ENCODE measurements at places on chromosomes 11 and 22.
A peak's percentile ranks its signal among the peaks of the same experiment; 100 is the strongest.

- DNase-seq, result no peak
Observed at GRCh38 chr22:41893591-41894375, 21.1 kb downstream of the SHISA8 start.

DNA sequence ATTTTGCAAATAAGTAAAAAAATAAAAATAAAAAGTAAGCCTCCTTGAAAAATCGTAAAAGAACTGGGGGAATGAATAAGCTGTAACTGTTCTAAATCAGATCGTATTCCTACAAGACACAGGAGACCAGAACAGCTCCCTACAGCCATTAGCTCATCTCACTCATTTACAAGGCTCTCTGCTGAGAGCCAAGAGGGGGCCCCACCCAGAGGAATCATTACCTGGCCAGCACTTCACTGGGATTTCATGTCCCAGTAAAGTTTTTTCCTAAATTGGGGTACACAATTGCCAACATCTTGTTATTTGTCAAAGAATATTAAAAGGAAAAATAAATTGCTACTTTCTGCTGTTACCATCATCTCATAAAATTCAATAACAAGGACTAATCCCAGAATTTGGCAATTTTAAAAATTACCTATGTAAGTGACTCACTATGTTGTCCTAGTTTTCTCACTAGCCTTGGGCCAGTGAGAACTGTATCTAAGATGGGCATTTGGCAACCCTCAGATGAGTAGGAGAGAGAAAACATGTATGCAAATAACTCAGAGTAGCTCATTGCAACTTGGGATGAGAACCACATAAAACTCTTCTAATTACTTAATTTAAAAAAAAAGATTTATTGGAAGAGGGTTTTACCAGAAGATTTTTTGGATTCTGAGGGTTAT is 18.4 kb upstream of the SMTN start:
- no peak for DNase-seq

DNA sequence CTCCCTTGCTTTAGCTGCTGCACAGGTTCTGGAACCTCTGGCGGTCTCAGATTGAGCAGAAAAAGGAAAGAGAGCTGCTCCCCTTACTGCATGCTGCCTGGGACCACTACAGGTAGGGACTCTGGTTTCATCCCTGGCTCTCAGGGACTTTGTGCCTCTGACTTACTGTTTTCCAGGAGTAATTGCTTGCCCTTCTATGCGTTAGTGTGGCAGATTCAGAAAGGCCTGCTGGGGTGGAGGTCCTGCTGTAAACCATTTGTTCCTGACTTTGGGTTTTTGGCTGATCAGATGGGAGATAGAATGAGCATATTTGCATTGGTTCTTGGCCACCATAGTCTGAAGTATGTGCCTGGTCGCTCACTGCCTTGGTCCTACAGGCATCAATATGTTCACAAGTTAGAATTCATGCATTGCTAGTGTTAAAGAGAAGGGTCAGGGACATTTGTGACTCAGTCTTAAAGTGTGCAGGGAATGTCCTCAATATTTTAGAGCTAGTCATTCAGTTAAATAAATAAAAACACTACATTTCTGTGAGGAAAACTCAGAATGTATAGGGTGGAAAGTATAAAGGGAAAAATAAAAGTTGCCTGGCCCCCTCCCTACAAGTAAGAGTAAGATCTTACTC is 78.0 kb downstream of the PISD start:
- no peak for DNase-seq

DNA sequence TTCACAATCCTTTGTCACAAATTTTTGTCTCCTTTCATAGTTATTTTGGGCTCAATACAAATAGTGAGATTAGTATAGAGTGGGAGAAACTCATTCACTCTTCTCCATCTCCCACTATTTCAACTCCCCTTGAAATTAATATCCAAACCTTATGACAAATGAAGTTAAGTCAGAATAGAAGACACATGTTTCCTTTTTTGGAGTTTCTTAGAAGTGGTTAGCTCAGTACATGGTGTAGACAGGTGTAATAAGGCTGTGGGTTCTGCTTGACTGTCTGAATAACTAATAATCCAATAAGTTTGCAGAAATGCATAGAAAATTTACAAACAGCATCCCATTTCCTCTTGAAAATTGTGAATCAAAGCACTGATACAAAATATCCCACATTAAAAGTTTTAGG is 10.8 kb upstream of the HSPA8 start:
- DNase-seq, result peak; percentile 23

DNA sequence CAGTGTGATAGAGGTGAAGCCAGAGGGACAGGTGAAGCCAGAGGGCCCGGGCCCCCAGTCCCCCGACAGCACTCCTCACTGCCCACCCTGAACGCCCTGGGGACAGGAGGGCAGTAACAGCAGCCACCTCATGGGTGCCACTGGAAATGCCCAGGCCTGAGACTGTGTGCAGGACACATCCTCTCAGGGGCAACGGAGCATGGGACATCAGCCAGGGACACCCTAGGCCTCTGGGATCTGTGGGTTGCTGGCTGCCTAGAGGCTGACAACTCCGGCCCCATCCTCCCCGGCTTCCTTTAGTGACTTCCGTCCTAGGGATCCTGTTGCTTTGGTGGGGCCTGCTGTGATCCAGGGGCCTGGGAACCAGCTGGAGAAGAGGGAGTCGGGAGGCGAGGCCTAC is 17.4 kb upstream of the BAIAP2L2 start:
- DNase-seq, result no peak
